ENCODE measurements at places on chromosomes 1 and 21. TPM values are rescaled to one million over a fixed set of nuclear protein-coding genes. Genes with fewer than 3 reads are reported as not detected.

Gene PTPRF
- total RNA-seq = 99.8 TPM

Gene PLEKHN1
- total RNA-seq = 0.51 TPM

Gene STXBP3
- 39.3 TPM for total RNA-seq

Gene OR2AK2
- total RNA-seq = not detected

Gene FMN2
- total RNA-seq = not detected

Gene FMO4
- total RNA-seq = 0.51 TPM

Gene C1orf141
- total RNA-seq = not detected

Gene RNU1-1
- under 0.01 TPM for total RNA-seq

All from dermis microvascular lymphatic vessel endothelial cell (primary cell).